ENCODE measurements at places on chromosomes 11 and 22.

GRCh38 chr11:72225411-72225951, 914 bp downstream of the INPPL1 start:
- DNase-seq: peak; percentile 44

DNA sequence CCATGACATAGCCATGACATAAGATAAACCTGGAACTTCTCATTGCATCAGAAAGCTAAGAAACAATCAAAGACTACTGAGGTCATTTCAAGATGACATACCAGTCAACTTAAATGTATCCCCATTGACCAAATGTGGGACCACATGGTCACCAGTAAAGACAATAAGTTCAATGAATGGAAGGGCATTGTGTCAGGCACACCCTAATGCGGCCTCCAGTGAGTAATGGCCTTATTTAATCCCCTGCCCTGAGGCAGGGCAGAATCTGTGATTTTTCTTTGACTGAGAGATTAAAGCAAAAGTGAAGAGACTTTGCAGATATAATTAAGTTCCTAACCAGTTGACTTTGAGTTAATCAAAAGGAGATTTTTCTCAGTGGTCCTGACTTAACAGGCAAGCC, 17.3 kb upstream of the SYT8 start:
- DNase-seq: no peak

DNA sequence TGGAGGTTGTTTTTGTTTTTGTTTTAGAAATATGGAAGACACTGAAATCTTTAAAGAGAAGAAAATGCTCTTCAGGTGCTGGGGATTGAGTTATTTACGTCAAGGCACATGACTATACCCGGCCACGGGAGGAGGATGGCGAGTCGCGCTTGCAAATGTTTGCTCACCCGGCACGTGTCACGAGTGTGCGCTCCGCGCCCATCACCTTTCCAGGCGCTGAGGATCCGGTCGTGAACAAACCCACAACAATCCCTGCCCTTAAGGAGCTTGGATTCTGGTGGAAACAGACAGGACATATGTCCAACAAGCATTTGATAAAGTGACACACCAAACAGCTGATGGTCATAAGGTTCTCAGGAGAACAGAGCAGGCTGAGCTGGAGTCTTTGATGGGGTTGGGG, 715.5 kb downstream of the BRD1 start:
- no peak for DNase-seq

GRCh38 chr11:20501252-20501651, 98.2 kb upstream of the SLC6A5 start:
- DNase-seq: no peak

DNA sequence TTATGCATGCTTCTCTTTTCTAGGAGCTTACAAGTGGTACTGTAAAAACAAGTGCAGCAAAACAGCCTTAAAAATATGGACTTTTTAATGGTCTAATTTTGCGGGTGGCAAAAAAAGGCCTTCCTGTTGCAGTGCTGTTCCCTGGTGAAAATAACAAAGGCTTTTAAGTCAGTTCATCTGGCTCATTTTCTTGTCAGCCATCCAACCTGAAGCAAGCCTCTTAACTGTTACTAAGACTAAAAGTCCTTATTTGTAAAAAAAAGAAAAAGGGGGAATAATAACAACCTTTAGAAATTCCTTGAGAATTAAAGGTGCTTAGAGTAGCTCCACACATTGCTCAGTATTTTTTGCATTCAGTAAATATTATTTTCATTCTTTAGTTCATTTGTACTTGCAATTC, 200.5 kb upstream of the CHORDC1 start:
- DNase-seq: no peak

- no peak for DNase-seq
Observed at GRCh38 chr11:122375687-122376399, 259.8 kb upstream of the BLID start.

GRCh38 chr11:5553343-5553742, 5.0 kb upstream of the OR52H1 start:
- DNase-seq: no peak

DNA sequence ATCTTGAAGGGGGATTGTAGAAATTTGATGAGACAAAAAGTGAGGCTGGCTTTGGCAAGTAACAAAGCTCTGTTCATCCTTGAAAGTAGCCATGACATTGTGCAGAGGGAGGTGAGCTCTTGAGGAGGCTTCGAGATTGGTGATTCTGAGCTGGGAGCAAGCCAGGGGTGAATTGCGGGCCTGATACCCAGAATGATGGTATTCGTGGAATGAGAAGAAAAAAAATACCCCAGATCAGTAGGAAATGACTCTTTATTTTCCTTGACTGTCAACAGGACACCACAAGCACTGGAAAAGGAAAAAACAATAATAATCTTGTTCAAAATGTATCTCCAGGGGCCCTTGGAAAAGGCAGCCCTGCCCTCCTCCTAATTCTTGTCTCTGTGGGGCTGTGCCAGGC, 62.7 kb downstream of the TSPAN18 start:
- no peak for DNase-seq

- no peak for DNase-seq
Observed at GRCh38 chr22:19840955-19841640, 13.6 kb downstream of the GNB1L start.

GRCh38 chr11:110599207-110599606, 113.0 kb downstream of the ARHGAP20 start:
- DNase-seq: no peak

GRCh38 chr11:67613960-67614715, 7.4 kb downstream of the NDUFV1 start:
- peak; percentile 82 for DNase-seq

GRCh38 chr11:46383974-46384701, 2.7 kb downstream of the MDK start:
- DNase-seq: no peak

DNA sequence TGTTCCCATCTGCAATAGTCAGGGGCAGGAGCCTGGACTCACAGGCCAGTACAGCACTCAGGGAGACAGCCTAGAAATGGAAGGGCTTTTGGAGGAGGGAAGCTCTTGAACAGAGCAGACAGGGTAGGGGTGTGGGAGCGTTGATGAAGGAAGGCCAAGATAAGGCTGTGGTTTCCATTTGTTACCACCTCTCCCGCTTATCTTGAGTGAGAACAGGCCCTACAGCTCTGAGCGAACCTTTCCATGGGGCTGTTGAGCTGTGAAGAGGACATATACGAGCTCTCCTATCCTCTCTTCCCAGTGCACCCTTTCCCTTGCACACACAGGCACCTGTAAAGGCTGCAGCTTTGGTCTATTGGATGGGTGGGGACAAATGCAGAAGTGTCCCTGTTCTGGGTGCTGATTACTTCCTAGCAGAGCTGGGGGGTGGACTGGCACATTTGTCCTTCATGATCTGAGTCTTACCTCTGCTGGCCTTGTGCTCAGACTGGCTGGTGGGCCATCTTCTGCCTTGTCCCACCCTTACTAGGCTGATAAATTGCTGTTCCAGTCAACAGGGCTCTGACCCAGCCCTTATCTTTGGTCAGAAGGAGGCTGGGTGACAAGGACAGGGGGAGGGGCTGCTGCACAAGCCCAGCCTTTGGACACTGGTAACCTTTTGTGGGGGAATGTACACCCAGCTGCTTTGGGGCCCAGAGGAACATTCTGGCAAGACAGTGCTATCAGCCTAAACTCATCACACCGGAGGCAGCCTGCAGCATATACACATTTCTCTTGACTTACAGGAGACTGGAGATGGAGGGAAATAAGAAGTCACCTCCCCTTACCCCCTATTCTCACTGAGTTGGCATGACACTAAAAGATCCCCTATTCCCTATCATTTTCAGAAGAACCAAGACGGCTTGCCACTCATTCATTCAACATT, 80.1 kb upstream of the NNMT start:
- no peak for DNase-seq

DNA sequence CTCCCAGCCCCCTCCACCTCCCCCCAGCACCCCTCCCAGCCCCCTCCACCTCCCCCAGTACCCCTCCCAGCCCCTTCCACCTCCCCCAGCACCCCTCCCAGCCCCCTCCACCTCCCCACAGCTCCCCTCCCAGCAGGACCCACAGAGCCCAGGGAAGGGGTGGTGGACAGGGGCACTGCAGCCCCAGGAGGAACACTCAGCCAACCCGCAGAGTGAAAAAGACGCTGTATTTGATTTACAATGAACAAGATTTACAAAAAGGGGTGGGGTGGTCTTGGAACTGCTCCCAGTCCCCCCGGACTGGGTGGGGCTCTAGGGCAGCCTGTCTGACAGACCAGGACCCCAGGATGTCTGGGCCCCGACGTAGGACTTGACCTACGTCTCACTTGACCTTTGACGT, 4.6 kb upstream of the MAPK11 start:
- DNase-seq: no peak

DNA sequence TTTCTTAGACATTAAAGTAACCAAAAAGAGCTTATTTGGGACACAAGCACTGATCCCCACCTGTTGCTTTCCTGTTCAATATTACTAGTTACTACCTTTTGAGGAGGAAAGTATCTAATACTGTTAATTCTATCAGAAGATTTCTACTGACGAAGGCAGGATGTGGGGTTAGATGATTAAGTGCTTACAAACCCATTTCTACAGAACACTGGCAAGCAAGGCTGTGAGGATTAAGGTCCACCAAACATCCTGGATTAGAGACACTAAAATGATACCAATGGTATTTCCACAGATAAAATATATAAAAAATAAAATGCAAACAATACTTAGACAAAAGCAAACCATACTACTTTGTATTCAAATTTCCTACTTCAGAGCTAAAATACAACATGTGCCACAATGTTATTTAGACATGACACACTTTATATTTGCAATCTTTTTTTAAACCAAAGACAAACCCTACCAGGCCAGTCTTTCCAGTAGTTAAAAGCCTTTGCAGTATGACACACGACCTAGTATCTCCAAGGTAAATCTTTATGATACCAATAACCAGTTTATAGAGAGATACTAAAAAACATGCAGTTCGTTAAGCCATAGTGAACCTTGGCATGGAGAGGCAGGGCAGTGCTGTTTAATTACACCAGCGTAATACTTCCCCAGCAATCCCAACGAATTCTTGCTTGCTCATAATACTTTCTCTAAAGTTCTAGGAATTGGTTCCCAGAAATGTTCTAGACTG, 71.2 kb upstream of the TP53AIP1 start:
- no peak for DNase-seq

GRCh38 chr11:13784855-13785254, 116.4 kb downstream of the FAR1 start:
- no peak for DNase-seq

DNA sequence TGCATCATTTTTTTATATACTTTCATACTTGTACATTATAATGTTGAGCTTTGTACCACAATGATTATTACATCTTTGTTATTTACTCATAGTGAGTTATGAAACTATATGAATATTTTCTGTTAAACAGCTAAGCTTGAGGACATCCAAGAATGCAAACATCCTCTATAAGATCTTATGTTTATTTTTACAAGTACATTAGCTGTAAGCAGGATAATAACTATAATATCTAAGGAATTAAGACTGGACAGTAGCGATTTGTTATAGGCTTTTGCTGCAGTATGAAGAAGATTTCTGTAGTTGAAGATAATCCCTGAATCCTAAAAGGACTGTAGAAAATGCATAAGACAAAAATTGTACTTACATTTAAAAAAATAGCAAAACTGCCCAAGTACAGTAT, 176.0 kb downstream of the METTL15 start:
- DNase-seq: no peak

- DNase-seq: no peak
Observed at GRCh38 chr11:1307163-1307870, 2.1 kb downstream of the TOLLIP start.

DNA sequence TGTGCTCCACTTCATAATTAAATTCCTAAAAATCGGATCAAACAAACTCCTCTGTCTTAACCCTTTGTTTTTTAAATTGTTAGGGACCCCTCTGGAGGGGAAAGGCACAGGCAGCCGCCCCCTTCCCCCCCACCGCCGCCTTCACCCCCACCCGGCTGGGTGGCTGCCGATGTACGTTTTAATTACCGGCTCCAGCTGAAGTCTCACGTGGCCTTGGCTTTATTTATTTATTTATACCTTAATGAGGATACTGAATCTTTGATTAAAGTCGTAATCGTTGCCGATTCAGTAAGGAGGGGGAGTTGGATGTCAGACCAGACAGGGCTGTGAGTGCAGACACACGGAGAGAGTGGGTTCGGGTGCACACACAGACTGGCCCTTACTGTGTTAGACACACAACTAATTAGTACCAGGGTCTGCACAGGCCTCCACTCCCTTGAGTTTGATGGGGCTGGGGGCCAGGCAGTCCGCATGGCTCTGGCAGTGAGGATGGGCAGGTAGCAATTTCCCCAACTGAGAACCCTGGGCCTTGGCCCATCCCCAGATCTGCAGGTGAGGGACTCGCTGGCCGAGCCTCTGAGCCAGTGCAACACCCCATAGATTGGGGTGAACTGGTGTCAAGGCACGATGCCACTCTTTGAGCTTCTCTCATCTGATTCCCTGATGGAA, 51.3 kb upstream of the NNMT start:
- DNase-seq: no peak

- DNase-seq: no peak
Observed at GRCh38 chr22:28411125-28411524, 268.5 kb downstream of the TTC28 start.

DNA sequence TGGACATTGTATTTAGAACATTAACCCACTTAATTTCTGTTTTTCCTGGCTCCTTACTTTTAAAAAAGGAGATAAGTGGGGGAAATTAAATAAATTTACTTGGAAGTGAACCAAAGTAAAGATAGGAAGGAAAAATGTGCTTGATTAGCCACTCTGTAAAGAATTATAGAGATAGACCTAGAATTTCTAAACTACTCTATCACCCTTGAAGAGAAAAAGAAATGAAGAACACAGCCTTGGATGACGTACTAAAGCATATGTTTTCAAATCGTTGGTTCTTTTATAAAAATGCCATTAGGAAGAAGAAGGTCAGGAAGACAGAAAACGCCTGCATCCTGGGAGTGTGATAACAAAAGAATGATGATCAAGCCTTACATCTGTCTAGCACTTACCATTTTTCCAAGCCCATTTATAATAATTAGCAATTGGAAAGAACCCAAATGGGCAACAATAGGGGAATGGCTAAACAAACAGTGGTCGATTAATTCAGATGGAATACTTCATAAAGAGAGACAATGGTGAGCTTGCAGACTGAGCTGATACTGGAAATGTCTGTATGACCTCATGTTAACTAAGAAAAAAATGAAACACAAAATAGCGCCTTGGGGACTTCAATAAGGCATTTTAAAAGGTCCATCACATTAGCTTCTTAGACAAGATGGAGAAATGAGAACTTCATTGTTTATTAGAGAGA, 81.0 kb upstream of the LRRC55 start:
- DNase-seq: no peak

GRCh38 chr22:23796461-23796860, 9.7 kb downstream of the SMARCB1 start:
- no peak for DNase-seq

GRCh38 chr11:45000918-45001317, 50.2 kb upstream of the TP53I11 start:
- DNase-seq: no peak

DNA sequence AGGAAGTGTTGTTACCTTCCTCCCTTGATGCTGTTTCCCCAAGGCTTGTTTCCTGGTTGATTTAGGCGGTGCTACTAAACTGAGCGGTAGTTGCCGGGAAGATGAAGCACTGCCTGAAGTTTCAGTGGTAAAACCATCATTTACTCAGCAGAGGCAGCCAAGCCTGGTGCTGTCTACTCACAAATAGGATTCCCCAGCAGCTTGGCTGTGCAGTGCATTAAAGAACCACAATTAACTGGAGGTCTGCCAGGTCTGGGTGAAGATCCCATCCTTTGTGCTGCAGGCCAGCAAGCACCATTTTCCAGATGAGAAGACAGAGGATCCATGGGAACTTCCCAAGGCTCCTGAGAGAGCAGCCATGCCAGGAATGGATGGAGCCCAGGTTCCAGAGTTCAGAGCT, 231.9 kb upstream of the E2F8 start:
- no peak for DNase-seq

GRCh38 chr11:132943706-132944568, 588.4 kb downstream of the OPCML start:
- DNase-seq: no peak

GRCh38 chr22:19002684-19003038, 66.6 kb upstream of the PRODH start:
- no peak for DNase-seq
